ENCODE measurements at places on chromosomes 16 and 17.

DNA sequence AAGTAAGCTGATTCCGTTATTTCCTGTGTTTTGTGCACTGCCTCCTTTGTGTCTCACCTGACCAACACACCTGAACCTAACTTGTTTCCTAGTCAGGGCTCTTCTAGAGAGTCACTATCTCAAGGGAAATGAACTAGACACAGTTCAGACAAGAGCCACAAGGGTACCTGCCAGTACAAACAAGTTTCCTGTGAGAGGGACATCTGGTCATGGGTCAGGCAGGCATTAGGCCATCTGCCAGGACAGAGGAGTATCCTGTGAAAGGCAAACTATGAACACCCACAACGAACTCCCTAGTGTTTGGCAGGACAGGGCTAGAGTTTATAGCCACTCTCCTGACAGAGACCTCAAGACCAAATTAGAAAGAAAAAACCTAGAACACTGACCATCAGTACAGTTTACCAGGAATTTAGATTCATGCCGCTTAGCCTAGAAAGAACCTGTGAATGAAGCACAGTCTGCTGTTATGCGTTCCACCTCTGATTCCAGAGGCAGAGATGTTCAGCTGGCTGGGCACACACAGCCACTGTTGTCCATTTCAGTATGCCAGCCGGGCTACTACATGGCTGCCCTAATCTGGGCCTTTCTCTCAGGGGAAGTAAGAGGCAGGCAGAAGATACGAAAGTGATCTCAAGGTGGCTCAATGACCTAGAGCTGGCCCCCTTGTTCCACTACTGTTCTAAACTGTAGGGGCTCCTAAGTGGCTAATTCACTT is 20.7 kb upstream of the GLG1 start:
- no peak for DNase-seq

DNA sequence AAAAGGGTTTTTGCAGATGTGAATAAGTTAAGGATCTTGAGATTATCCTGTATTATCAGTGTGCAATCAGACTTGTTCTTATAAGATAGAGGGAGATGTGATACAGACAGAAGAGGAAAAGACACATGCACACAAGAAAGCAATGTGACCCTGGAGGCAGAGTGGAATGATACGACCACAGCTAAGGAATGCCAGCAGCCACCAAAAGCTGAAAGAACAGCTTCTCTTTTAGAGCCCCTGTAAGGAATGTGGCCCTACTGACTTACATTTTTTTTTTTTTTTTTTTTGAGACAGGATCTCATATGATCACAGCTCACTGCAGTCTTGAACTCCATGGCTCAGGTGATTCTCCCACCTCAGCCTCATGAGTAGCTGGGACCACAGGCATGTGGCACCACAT is 62.3 kb upstream of the CNTNAP4 start:
- no peak for DNase-seq

DNA sequence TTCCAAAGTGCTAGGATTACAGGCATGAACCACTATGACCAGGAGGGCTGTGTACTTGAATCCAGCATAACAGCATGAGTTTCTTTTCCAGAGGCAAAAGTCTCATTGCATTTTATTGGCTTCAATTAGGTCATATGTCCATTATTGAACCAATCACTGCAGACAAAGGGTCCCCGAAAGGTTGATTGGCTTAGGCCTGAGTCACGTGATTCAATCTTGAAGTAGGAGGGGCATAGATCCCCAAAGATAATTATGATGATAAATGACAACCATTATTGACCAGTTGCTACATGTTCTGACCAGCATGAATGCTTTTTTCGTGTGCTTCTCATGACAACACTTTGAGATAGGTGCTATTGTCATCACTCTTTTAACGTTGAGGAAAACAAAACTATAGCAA is 25.3 kb downstream of the CACNG3 start:
- DNase-seq: no peak

- DNase-seq: no peak
Observed at GRCh38 chr17:73759324-73759723, 115.1 kb upstream of the SDK2 start.

DNA sequence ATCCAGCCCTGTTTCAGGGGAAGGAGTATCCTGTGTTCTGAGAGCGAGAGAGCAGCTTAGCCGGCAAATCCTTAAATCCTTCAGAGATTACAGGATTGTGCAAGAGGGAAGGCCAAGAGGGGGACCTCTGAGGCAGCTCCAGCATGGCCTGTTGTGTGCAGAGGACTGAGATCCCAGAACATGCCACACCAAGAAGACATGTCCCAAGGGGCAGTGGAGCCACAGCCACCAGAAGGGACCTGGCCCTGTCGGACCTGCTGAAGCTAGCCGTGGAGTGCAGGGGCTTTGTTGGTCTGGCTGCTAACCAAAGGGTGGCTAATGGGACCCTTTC is 1.6 kb upstream of the MRC2 start:
- DNase-seq: no peak

- no peak for DNase-seq
Observed at GRCh38 chr17:78159575-78160158, 8.7 kb upstream of the SYNGR2 start.

DNA sequence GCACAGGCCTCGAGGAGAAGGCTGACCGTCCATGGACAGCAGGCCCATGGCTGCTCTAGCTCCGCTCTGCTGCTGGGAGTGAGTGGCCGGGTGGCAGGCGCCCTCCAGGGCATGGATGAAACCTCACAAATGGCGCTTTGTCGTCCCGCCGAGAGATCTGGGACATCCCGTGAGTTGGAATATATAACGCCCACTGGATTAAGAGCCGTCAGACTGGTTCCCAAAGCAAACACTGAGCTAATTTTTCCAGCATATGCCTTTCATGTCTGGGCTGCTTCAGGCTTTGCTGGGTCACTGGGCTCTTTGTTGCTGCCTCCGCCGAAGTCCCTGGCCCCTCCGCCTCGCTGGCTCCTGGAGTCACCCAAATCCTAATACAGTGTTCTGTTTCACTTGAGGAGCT is 266.3 kb downstream of the FOXL1 start:
- no peak for DNase-seq

GRCh38 chr17:74442291-74442669 is 10.4 kb downstream of the GPRC5C start:
- no peak for DNase-seq

DNA sequence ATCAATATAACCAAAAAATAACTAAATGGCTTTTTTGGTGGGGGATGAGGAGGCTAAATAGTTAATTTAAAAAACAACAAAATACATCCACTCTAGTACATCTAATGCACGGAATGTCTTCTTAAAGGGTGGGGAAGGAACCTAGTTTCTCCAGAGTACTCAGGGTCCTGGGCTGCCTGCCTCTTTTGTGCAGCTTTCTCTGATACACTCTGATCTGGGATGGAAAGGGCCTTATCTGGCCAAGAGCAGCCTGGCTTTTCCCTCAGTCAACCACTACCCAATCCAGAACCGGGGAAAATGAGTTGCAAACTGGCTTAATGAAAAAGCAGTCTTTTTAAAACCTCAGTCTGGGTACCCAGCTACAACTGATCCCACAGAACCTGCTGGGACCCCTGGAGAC is 42.9 kb downstream of the DCUN1D3 start:
- no peak for DNase-seq

- no peak for DNase-seq
Observed at GRCh38 chr17:58007781-58008706, 998 bp upstream of the SRSF1 start.

DNA sequence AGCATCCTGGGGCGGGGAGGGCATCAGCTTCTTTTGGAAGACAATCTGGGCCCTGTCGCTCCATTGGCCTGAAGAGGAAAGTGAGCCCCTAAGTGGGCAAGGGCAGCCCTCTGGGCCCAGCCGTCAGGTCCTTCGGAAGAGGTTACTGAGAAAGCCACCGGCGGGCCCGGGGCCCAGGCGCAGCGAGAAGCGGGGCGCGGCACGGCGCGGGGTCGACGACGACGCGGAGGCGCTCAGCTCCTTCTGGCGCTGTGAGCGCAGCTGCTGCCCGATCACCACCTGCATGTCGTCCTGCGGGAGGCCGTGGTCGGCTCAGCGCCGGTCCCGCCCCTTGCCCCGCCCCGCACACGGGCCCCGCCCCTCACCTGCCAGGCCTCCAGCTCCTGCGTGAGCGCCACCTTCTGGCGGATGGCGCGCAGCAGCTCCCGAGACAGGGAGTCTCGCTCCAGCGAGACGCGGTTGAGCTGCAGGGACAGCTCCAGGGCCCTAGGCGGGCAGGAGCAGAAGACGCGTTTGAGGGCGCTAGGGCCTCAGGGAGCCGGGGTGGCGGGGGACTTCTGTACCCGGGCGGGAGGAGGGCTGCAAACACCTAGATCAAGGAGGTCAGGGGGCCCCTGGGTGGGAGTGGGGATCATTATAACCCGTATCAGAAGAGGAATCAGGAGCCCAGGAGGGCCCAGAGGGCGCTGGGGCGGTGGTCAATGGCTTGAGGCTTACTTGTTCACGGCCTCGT is 4.3 kb downstream of the THOC6 start:
- DNase-seq: peak; percentile 86

- DNase-seq: no peak
Observed at GRCh38 chr17:57999496-58000017, 7.5 kb downstream of the SRSF1 start.

GRCh38 chr17:15740570-15741120 is 8.6 kb downstream of the TBC1D26 start:
- no peak for DNase-seq

- DNase-seq: no peak
Observed at GRCh38 chr17:67055041-67055443, 10.7 kb downstream of the CACNG1 start.

- no peak for DNase-seq
Observed at GRCh38 chr17:7993972-7994589, 8.3 kb upstream of the GUCY2D start.

- DNase-seq: no peak
Observed at GRCh38 chr17:78883533-78884131, 19.4 kb downstream of the CEP295NL start.

- no peak for DNase-seq
Observed at GRCh38 chr16:30731411-30731810, 16.8 kb upstream of the PHKG2 start.

DNA sequence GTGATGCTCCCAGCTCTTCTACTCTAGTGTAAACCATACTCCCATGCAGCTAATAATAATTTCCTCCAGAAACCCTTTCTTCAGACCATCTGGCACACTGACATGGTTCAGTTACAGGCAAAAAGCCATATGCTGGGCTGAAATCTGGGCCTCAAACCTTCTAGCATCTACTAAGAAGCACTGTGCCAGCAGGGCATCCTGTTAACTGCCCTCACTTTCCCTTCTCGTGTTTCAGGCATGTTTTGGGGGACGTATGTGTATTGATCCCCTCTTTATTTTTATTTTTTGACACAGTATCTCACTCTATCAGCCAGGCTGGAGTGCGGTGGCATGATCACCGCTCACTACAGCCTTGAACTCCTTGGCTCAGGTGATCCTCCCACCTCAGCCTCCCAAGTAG is 33.3 kb downstream of the STAT5A start:
- DNase-seq: no peak

- peak; percentile 35 for DNase-seq
Observed at GRCh38 chr17:77884019-77884418, 74.5 kb upstream of the TNRC6C start.

GRCh38 chr16:81485824-81486539 is 41.4 kb downstream of the CMIP start:
- DNase-seq: no peak

DNA sequence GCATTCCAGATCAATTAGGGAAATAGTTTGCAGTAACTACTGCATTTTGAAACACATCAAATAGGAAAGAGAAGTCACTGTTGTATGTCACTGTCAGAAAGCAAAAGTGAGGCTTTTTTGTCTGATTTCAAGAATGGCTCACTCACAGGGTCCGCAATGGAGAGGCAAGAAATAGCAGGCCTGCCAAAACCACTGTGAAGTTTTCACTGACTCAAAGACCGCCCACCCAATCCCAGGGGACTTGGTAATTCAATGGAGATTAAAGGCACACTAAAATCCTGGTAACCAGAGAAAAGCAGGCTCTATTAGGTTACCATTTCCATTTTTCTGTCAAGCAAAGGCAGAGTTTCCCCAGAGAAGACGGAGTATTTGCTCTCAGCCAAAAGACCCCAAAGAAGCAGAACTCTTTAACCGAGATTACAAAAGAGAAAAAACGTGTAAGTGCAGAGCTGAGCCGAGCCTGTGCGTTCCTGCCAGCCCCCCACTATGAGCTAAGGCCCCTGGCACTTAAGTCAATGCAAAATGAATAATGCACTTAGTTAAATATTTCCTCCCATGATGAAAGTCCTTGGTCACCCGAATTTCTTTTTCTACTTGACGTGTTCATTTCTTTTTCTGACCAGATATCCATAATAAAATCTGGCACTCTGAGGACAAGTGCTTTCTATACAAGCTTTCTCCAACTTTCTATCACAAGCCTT is 57.0 kb downstream of the FOXL1 start:
- no peak for DNase-seq

GRCh38 chr16:17029602-17030350 is 441.0 kb downstream of the XYLT1 start:
- no peak for DNase-seq

GRCh38 chr17:9875441-9875840 is 29.6 kb downstream of the RCVRN start:
- DNase-seq: no peak

- no peak for DNase-seq
Observed at GRCh38 chr16:82954224-82954929, 327.6 kb downstream of the CDH13 start.

DNA sequence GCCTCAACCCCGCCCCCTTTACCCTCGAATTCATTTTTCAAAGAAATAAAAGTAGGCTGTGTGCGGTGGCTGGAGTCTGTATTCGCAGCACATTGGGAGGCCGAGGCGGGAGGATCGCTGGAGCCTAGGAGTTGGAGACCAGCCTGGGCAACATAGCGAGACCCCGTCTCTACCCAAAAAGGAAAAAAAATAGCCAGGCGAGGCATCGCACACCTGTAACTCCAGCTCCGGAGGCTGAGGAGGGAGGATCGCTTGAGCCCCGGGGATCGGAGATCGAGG is 671 bp upstream of the TOP2A start:
- DNase-seq: no peak

- no peak for DNase-seq
Observed at GRCh38 chr16:13307851-13308250, 406.5 kb downstream of the SHISA9 start.

GRCh38 chr16:67565470-67566100 is 3.3 kb downstream of the CTCF start:
- no peak for DNase-seq

GRCh38 chr17:2025220-2025621 is at the start of gene RTN4RL1:
Gene RTN4RL1 (minus strand): TSS chr17:2025334. CDS start chr17:2024865, 469 bp downstream.
- peak; percentile 75 for DNase-seq

Measured in activated naive CD4-positive, alpha-beta T cell treated with anti-CD3 and anti-CD28 coated beads, Interleukin-2, amount 50 U/mL, for 16 hours (primary cell).